GM23248 (cell line): ENCODE measurements at places on chromosomes 1 and 21. TPM values are rescaled to one million over a fixed set of nuclear protein-coding genes. Genes with fewer than 3 reads are reported as not detected.

The FAM177B gene
- not detected in 2 replicates for total RNA-seq

DNA sequence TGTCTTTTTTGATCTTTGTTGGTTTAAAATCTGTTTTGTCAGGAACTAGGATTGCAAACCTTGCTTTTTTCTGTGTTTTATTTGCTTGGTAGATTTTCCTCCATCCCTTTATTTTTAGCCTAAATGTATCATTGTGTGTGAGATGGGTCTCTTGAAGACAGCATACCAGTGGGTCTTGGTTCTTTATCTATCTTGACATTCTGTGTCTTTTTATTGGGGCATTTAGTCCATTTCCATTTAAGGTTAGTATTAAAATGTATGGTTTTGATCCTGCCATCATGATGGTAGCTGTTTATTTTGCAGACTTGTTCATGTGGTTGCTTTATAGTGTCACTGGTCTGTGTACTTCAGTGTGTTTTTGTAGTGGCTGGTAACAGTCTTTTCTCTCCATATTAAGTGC is 14.1 kb downstream of the ZNF678 start:
- no peaks in the 10 kb centered on the region for H3K4me1 ChIP-seq
- H3K27ac ChIP-seq: no peak overlapping the region
- no peak for DNase-seq
- no peak overlapping the region for H3K4me3 ChIP-seq

DNA sequence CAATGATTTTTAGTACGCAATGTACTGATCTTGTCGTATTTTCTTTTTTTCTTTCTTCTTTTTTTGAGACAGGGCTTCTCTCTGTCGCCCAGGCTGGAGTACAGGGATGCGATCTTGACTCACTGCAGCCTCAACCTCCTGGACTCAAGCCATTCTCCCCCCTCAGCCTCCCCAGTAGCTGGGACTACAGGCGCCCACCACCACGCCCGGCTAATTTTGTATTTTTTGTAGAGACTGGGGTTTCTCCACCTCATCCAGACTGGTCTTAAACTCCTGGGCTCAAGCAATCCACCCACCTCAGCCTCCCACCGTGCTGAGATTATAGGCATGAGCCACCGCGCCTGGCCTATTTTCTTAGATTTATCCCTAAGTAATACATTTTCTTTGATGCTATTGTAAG is 43.9 kb upstream of the COL6A2 start:
- peak overlapping the region; percentile 86 for H3K27ac ChIP-seq
- no peaks in the 10 kb centered on the region for H3K36me3 ChIP-seq
- H3K4me3 ChIP-seq: peak overlapping the region; percentile 24
- peak; percentile 43 for DNase-seq
- H3K4me1 ChIP-seq: peaks cover 32% of the 10 kb centered on the region

The CLDN17 gene
- total RNA-seq: not detected in 2 replicates
